ENCODE measurements at places on chromosomes 3 and 15.

DNA sequence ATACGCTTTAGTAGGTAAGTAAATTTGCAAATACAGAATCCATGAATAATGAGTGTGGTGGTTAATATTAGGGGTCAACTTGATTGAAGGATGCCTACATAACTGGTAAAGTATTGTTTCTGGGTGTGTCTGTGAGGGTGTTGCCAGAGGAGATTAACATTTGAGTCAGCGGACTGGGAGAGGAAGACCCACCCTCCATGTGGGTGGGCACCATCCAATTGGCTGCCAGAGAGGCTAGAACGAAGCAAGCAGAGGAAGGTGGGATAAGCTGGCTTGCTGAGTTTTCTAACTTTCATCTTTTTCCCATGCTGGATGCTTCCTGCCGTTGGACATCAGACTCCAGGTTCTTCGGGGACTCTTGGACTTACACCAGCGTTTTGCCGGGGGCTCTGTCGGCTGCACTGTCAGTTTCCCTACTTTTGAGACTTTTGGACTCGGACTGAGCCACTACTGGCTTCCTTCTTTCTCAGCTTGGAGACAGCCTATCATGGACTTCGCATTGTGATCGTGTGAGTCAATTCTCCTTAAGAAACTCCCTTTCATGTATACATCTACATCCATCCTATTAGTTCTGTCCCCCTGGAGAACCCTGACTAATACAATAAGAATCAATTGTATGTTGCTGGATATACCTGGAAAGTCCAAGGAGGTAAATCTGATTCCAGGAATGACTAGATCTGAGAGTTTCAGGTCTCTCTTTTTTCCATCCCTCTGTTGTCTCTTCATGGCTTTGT lies 25.8 kb upstream of the NEDD4 start:
- DNase-seq = no peak

DNA sequence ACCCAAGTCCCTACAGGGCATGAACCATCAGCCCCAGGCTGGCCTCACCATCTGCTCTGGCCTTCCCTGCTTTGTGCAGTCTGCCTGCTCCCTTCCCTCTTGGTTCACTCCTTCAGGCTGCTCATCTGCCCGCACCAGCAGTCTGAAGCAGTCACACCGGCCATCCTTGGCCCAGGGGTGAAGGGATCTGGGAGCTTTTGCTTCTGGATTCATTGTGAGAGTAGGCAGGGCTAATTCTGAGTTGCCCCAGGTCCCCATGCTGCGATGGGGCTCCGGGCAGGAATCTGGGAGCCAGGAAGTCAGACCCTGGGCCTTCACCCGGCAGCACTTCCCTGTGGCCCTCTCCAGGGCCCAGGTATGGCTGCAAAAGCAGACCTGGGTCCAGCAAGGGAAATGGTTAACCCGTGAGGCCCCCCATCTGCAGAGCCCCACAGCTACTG lies 99.7 kb downstream of the VGLL4 start:
- DNase-seq = no peak

DNA sequence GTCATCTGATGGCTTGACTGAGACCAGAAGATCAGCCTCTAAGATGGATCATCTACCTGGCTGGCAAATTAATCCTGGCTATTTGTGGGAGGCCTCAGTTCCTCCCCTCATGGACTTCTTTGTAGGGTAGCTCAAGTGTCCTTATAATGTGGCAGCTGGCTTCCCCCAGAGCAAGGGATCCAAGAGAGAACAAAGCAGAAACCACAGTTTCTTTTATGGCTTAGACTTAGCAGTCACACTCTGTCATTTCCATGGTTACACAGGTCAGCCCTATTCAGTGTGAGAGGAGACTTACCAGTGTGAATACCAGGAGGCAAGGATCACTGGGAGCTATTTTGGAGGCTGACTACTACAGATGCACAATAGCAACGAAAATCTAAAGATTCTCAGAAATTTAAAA lies 15.3 kb upstream of the ARL14 start:
- DNase-seq = no peak

GRCh38 chr15:63473007-63473748 lies 31.2 kb upstream of the USP3 start:
- no peak for DNase-seq

DNA sequence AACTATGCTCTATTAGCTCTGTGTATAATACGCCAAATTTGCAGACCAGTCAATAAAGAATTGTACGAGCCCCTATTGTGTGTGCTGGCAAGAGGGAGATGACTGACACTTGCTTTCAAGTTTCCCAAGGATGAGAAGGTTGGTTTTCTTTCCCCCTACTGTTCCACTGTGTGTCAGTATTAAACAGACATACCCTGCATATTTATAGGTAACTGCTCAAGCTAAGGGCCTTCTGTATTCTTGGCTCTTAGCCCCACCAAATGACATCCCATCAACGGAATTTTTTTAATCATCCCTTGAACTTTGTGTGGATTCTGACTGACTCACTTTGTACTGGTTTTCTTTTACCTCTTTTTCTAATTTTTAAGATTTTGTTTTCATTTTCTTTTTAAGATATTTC lies 60.6 kb upstream of the GYG1 start:
- DNase-seq = no peak

DNA sequence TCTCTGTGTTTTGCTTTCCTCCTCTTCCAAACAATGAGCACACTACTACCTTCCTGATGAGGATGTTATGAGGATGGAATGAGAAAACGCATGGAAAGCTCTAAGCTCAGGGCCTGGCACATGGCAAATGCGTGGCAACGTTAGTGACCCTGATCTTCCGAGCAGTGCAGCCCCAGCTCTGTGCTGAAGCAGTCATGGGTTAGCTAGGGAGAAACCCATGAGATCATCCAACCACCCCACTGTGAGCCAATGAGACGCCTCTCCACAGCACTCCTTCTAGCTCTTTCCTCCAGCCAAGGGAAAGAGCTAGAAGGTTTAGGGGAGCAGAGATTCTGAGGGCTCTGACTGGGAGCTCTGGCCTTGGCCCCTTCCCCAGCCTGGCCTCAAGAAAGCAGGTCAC lies 4.5 kb downstream of the CPN2 start:
- DNase-seq = no peak

DNA sequence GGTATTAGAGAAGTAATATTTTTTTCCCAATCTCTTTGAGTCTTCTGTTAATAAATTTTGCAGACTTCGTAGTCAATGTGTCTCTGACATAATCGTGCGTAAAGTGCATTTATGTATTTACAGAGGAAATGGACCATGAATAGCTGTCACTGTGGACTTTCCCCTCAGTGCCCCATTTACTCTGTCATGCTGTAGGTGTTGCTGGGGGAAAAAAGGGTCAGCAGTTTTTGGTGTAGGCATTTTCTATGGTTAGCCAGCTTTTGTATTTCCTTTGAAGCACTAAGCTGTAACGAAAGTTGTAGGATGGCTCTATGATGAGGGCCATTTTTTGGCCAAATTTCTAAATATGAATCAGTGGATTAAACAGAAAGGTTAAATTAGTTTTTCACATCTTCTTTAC lies 598.4 kb downstream of the FGF12 start:
- no peak for DNase-seq

DNA sequence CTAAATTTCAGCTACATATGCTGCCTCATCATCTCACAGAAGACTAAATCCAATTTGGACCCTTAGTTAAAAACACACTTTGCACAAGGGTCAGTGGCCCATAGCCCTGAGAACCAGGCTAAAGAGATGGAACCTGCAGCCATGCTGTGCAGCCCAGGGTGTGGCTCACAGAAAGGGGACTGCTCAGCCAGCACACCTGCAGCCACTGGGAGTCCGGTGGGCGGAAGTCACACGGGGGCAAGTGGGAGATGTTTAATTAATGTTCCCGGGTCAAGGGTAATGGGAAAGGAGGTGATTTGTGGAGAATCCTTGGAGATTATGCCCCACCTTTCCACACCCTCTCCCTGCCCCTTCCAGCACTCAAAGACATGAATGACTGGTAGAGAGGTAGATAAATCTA lies 467.4 kb downstream of the EPHB1 start:
- no peak for DNase-seq

DNA sequence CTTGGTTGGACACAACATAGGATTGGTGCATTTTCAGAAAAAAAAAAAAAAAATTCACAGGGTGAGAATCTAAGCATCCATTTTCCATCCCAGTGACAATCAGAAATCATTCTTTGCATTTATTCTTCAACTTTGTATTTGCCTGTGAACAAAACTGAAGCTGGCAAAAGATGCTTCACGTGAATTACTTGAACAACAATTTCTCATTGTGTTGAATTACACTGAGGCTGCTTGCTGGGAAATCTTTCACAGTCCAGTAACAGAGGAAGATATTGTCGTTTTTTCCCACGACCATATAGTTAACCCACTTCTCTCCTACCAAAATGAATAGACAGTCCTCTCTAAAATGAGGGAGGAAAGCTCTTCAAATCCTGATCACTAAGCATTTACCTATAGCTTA lies 4.3 kb upstream of the SLCO3A1 start:
- DNase-seq = no peak
